ENCODE measurements at places on chromosomes 3 and 15.
A peak's percentile ranks its signal among the peaks of the same experiment; 100 is the strongest.

- no peak for DNase-seq
Measured at GRCh38 chr3:148075771-148076716, 621.7 kb upstream of the AGTR1 start.

GRCh38 chr15:97525809-97526208, 434.7 kb upstream of the ARRDC4 start:
- DNase-seq: no peak

DNA sequence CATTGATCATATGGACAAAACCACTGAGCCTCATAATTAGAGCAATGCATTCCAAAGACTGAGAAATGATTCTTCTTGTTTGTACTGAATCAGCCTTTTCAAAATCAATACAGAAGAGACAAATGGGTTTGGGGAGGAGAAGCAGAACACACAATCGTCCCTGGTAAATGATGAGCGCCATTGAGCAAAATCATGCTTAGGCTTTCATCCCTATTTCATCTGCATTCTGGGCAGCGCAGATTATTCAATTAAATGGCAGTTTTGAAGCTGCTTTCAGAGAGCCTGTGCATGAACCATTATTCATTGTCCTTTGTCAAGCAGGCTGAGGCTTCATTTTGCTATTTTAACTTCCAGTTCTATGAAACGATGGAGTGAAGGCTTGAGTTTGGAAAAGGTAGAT, 371.9 kb downstream of the CACNA2D3 start:
- DNase-seq: no peak

DNA sequence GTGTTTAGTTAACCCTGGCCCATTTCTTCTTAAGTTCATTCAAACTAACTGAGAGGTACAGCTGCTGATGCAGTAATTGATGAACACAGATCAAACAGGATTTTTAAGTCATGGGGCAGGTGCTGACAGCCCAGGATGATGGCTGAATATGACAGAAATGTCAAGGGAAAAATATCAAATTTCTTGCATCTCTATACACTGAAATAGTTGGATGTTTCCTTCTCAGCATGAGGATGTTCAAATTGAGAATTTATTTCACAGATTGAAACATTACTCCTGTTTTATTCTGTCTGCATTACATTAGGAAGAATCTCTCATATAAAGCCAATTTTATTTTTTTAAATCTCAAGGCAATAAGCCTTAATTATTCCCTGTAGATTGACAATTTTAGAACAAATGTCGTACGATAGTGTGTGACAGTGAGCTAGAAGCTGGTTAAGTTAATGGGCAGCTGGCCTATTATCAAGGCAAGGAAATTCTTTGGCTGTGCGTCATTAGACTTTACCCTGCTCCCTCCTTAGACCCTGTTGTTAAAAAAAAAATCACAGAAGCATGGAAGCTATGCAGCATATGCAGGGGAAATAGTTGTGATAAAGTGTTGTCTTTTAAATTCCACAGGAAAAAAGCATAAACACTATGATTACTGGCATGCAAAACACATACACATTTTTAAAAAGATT, 183.8 kb upstream of the KCNMB2 start:
- DNase-seq: no peak

- DNase-seq: no peak
Measured at GRCh38 chr3:158086776-158087175, 19.4 kb downstream of the SHOX2 start.

DNA sequence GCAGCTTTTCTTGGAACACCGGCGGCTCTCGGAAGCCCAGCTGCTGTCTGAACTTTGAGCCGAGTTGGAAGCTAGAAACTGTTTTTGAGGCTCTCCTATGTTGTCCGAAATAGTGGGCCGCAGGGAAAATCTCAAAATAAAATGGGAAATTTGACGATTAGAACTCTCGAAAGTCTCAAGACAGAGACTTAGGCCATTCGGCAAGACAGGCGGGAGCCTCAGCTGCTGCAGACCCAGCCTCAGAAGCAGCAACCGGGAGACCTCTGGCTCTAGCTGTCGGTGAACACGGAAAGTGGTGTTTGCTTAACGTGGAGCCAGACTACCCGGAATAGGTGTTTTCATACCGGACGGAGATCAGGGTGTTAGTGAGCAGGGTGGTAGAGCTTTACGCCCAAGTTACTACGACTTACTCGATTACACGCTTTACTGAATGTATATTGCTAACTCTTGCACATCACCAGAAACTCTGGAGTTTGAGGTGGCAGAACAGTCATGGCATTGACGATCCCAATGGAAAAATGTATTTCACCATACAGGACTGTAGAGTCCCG, 357 bp upstream of the MAN2C1 start:
- peak; percentile 13 for DNase-seq

DNA sequence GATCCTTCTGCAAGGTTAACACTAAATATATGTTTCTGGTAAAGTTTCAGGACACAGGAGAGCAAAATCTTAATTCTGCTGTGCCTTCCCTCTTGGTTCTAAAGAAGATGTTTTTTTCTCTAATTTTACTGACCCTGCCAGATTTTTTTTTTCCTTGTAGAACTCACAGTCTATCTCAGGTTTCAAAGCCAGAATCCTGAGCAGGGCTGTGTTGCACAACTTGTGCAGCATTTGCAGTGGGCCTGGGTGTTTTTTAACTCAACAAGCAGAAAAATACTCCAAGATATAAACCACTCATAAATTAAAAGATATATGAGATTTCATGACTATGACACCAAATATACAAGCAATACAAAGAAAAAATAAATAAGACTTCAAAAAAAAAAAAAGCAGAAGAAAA, 40.2 kb upstream of the ARF4 start:
- DNase-seq: no peak

DNA sequence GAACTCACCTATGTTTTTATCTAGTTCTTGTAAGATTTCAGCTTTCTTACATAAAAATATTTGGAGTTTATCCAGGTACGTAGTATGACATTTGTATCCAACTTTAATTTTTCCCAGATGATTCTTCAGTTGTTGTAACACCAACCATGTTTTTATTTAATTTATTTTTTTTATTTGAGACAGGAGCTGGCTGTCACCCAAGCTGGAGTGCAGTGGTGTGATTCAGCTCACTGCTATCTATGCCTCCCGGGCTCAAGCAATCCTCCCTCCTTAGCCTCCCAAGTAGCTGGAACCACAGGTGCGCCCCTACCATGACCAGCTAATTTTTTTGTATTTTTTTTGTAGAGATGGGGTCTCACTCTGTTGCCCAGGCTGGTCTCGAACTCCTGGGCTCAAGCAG, 6.6 kb downstream of the XYLB start:
- no peak for DNase-seq

GRCh38 chr15:100988857-100989256, 69.7 kb downstream of the LRRK1 start:
- DNase-seq: no peak

DNA sequence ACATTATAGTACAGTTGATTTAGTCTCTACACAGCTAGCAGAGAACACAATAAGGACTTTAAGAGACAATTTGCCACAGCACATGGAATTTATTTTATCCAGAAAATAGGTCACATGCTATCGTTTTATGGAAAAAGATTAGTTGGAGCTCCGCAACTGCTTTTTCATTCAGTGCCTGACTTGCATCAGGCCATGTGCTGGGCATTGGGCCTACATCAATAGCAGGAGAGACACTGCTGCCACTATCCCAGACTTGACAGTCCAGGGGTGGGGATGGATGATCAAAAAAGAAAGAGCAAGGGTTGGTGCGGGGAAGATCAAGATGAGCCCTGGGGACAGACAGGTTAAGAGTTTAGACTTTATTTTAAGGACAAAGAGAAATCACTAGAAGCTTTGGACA, 75.2 kb upstream of the C3orf80 start:
- DNase-seq: no peak

GRCh38 chr3:167228135-167228534, 152.0 kb downstream of the ZBBX start:
- DNase-seq: no peak

DNA sequence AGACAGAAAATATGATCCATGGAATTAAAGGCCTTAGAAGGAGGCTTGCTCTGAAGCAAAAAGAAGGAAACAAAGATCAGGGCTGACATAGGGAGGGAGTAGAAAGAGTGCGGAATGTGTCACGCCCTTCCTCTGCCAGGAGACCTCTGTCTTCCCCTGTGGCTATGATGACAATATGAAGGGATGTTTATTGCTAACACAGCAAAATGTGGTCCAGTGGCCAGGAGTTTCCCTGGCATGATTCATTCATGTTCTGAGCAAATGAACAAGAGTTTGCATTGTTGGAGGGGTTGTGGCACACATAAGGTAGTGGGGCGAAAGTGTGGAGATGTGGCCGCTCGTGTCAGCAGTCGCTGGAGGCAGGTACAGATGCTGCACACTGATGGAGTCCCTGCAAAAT, 169.4 kb downstream of the SHQ1 start:
- peak; percentile 21 for DNase-seq

- DNase-seq: no peak
Measured at GRCh38 chr15:61229883-61230180, 730 bp upstream of the RORA start.

DNA sequence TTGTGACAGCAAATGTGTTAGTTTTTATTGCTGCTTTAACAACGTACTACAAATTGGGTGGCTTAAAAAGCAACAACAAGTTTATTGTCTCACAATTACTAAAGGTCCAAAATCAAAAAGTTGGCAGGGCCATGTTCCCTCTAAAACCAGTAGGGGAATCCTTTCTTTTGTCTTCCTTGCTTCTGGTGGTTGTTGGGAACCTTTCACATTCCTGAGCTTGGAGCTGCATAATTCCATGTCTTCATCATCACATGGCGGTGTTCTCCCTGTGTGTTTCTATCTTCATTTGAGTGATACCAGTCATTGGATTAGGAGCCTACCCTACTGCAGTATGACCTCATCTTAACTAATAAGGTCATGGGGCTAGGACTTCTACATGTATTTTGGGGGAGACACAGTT, 7.4 kb downstream of the SPRED1 start:
- DNase-seq: no peak

- DNase-seq: no peak
Measured at GRCh38 chr3:193292386-193292785, 51.4 kb downstream of the PLAAT1 start.

DNA sequence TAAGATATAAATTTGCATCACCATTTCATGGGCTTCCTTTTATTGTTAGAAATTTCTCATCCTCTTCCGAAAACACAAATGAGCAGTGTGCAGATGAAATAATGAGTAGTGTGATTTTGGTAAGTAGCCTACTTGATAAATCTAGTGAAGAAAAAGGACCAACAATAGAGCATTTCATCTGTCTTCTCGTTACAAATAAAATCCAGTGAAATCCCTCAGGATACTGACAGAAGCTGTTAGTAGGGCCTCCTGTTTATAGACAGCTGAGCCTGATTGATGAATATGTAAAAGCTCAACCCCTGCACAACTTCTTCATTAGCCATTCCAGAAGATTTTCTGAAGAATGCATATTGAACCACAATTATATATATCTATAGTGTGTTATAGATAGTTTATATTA, 363.7 kb upstream of the EPHA6 start:
- DNase-seq: no peak

- no peak for DNase-seq
Measured at GRCh38 chr3:49015765-49016164, 2.6 kb downstream of the DALRD3 start.

- DNase-seq: no peak
Measured at GRCh38 chr15:68314563-68314962, 37.0 kb downstream of the FEM1B start.

DNA sequence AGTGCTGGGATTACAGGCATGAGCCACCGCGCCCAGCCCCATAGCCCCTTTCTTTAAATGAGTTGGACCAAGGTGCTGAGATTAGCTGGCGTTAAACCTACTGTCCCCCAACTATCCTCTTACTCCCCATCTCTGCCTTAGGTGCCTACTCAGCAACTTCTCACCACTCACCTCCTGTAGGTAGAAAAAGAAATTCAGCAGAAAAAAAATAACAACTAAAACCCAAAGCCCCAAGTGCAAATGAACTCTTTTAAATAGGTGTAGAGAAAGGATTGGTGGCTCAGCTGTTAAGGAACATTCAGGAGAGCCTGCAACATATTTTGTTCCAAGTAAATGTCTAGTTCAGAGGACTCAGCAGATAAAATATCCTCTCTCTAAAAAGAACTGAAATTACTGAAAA, 19.5 kb downstream of the SAMD7 start:
- DNase-seq: no peak

DNA sequence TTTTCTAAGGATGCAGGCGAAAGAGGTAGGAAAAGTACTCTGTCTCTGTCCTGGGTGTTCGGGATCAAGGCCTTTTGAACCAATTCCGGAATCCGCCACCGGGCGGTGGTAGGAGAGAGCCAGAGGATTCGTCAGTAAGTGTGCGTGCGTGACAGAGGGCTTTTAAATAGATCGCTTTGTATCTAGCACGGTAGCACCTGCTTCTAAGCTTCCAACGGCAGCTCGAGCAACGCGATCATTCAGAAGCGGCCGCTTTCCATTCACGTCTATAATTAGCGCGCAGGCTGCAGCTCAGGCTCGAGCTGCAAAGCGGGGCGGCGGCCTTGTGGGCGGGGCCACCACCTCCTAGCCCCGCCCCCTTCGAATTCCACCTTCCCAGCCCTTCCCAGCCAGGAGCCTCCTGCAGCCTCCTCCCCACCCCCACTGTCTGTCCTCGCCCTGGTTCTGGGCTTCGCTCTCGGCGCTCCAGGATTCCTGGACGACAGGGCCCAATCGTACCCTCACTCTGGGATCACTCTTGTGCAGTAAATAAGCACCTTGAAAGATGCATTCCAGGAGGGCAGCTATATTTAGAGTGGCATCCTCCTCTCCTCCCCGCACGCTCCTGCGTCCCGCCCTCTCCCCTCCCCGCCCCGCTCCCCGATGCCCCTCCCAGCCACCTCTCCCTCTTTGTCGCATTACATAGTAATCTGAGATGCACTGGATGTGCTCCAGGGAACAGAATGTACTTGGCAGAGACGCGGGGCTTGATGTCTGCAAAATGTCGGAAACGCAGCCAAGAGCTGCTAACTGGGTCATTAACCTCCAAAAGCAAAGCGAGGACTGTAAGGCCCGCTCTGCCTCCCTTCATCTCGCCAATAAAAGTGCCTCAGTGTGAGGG, 224.1 kb upstream of the TPRG1 start:
- no peak for DNase-seq

GRCh38 chr15:58678683-58679082, 70.8 kb downstream of the ADAM10 start:
- DNase-seq: no peak

GRCh38 chr15:77038312-77039216, 32.3 kb downstream of the TSPAN3 start:
- DNase-seq: peak; percentile 11

DNA sequence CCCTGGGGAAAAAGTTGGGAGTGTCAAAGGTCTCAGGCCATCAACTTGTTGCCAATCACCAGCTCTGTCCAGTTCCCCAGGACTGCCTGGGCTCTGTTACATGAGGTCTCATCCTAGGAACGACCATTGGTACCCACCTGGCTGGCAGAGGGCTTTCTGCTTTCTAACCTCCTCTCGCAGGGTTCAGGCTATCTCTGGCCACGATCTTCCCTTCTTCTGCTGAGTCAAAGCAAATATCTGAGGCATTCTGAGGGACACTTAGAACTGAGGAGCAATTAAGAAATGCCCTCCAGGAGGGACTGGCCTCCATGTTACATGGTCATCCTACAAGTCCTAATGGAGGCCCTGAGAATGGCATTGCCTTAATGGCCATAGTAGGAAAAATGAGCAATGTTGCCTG, 77.4 kb downstream of the TGFBR2 start:
- no peak for DNase-seq

GRCh38 chr3:165852191-165852590, 15.0 kb upstream of the BCHE start:
- no peak for DNase-seq

- DNase-seq: no peak
Measured at GRCh38 chr15:50378776-50379175, 23.8 kb upstream of the GABPB1 start.
